ENCODE measurements at places on chromosomes 3 and 15.

DNA sequence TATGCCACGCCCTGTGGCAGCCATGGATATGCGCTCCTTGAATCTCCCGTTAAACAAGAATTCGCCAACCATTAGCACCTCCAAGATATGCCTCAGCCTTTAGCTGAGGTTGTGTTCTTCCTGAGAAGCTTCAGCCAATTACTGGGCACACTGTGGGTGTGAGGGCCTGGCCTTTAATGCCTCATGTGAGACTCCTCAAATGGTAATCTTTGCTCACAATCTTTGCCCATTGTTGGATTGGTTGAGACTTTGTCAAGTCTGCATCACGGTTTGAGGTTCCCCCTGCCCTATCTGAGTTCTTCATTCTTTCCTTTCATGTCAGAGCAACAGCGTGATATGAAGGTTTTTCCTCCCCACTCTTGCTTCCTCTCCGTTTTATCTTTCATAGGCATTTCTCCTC is 108.1 kb upstream of the CCDC54 start:
- no peak for DNase-seq

GRCh38 chr3:38268522-38268921 is 2.9 kb downstream of the SLC22A13 start:
- no peak for DNase-seq

GRCh38 chr3:141000027-141000663 is 51.0 kb upstream of the SPSB4 start:
- peak; percentile 14 for DNase-seq

GRCh38 chr3:192249516-192249915 is 477.8 kb downstream of the FGF12 start:
- no peak for DNase-seq

GRCh38 chr3:127206611-127207516 is 13.9 kb downstream of the PRR23E start:
- DNase-seq, result no peak

GRCh38 chr3:167882057-167882667 is 146.6 kb downstream of the SERPINI1 start:
- no peak for DNase-seq

- DNase-seq, result no peak
Observed at GRCh38 chr3:134237454-134238145, 13.1 kb downstream of the RYK start.

GRCh38 chr15:85141726-85142125 is 160.1 kb downstream of the PDE8A start:
- DNase-seq, result no peak

DNA sequence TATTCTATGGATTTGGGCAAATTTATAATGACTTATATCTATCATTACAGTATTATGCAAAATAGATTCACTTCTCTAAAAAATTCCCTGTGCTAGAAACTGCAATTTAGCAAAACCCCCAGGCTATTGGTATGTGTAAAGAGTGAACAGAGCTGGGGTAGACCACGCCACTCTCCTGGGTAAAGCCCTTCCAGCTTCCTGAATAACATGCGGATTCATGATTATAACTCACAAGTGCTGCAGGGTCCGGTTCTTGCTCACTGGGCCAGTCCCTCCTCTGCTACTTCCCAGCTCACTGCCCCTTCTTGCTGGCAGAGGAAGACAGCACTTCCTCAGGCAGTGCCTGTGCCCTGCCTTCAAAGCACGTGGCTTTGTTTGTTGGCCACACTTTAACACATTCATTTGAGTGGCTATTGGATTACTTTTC is 4.1 kb downstream of the CD80 start:
- DNase-seq, result no peak

- DNase-seq, result no peak
Observed at GRCh38 chr3:155778462-155778861, 27.6 kb downstream of the C3orf33 start.

DNA sequence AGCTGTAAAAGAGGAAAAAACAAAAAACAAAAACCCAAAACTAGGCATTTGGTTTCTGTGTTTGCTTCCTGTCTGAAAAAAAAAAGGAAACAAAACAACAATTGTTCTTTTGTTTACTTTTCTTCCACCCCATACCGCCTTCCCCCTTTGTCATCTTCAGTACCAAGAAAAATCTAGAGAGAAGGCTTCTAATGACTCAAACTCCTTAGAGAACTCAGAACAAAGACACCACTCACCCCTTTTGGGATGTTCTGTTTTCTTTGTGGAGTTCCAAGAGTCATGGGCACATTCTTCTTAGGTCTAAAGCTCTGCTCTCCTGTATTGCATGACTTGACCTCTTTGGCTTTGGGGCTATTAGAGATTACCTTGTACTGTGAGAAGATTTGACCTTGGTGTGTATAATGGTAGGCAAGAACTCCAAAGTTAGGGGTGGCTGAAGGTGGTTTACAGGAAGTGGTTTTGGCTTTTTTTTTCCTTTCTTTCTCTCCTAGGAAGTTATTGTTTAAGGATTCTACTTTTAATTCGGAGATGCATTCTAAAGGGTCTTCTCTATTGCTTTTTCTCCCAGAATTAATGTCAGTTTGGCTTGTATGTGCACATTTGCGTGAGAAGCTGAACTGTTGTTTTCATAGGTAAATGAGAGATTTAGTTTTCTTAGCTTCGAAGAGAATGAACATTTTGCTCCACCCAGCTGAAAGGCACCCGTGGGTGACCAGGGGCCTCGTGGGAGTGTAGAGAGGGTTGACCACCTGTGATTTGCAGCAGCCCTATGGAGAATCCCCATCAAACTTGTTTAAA is 39.5 kb upstream of the ZBTB20 start:
- no peak for DNase-seq

- DNase-seq, result peak; percentile 5
Observed at GRCh38 chr3:182241766-182242488, 530.2 kb downstream of the SOX2 start.

DNA sequence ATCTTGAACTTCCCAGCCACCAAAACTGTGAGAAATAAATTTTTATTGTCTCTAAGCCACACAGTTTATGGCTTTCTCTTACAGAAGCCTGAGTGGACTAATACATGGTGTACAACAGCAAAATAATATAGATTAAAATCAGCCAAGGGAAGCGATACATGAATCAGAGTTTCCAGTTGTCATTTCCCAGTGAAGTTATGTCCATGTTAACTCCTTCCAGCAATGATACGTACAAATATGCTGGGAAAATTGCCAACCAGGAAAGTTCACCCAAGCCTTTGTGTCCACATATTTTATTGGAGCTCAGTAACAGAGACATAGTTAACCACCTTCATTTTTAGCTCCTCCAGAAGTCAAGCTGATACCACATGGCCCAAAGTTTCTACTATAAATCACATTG is 280.9 kb upstream of the KCNMB2 start:
- peak; percentile 71 for DNase-seq

- no peak for DNase-seq
Observed at GRCh38 chr3:194082743-194083636, 53.0 kb upstream of the HES1 start.

DNA sequence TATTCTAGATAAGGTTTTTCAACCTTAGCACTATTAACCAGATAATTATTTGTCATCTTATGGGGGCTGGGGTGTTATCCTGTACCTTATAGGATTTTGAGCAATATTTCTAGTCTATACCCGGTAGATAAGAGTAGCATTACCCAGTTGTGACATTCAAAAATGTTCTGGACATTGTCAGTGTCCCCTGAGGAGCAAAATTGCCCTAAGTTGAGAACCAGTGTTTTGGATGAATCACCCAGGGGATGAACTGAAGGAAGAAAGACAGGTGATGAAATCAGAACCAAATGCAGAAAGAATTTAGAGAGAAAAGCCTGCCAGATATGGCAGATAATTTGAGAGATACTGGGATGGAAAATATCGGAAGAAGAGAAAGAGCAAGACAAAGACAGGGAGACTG is 58.2 kb downstream of the KCNH8 start:
- no peak for DNase-seq

- DNase-seq, result no peak
Observed at GRCh38 chr3:43161684-43162229, 55.9 kb upstream of the POMGNT2 start.

GRCh38 chr3:194472290-194472920 is 14.4 kb downstream of the ATP13A3 start:
- peak; percentile 61 for DNase-seq

DNA sequence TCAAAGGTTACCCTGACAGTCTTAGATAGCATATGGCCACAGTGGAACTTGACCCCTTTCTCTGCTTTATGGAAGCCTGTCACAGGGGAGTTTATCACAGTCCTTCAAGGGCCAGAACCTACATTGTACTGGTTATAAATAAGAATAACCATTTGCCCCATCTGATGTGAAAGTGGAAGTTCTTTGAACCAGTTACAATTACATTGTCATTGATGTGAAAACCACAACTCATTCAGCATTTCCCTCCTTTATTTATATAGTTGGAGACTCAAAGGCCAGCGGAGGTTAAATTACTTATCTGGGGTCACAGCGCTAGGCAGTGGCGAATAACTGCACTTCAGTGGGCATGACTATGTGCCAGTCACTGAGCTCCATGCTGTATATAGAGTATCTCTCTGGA is 60.5 kb upstream of the TBC1D5 start:
- DNase-seq, result no peak

- peak; percentile 4 for DNase-seq
Observed at GRCh38 chr3:139434764-139435307, 41.5 kb downstream of the RBP2 start.

DNA sequence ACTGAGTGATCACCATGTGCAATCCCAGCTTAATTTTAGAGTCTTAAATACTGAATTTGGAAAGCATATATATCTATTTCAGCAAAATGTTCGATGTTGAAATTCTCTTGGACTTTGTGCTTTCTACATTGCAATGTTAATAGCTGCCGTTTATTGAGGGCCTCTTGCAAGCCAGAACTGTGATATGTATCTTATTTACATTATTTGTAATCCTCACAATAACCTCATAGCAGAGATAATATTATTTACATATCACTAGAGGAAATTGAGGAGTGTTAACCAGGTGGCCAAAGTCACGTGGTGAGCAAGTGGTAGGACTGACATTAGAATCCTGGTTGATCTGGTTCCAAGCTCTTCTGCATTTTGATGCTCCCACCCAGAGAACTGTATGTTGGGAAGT is 254.1 kb downstream of the SLC9A9 start:
- DNase-seq, result no peak

DNA sequence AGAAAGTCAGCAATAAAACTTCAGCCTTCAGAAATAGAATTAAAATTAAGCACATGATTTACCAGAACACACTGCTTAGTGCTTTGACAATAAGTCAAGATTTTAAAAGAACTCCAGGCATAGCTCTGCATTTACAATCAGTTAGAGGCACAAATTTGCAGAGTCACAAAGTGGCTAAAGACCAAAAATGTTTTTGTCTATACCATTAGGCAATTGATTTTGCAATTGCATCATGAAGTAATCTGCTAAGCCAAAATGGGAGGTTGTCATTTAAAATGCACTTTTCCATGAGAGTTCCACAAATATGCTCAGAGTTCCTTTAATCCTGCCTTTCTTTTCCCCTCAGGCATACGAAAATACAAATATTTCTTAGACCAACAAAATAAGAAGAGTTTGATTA is 10.1 kb upstream of the DCP1A start:
- no peak for DNase-seq

GRCh38 chr15:93219859-93220420 is 130.9 kb upstream of the RGMA start:
- no peak for DNase-seq

DNA sequence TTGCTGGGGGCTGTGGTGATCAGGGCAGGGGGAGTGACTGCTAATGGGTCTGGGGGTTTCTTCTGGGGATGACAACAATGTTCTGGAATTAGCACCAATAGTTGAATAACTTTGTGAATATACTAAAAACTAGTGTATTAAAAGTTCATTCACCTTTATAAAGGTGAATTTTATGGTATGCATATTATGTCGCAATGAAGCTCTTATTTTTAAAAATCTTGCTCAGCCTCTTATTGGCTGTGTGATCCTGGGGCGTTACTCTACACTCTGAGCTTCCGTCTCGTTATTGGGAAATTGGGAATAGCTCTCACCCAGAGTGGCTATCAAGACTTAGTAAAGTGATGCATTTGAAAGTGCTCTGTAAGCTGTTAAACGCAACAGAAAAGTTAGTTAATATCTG is 105.3 kb downstream of the SEC22A start:
- no peak for DNase-seq

GRCh38 chr15:58344213-58345070 is 87.3 kb upstream of the LIPC start:
- DNase-seq, result no peak

- peak; percentile 29 for DNase-seq
Observed at GRCh38 chr3:194277786-194278130, 73.4 kb downstream of the CPN2 start.

DNA sequence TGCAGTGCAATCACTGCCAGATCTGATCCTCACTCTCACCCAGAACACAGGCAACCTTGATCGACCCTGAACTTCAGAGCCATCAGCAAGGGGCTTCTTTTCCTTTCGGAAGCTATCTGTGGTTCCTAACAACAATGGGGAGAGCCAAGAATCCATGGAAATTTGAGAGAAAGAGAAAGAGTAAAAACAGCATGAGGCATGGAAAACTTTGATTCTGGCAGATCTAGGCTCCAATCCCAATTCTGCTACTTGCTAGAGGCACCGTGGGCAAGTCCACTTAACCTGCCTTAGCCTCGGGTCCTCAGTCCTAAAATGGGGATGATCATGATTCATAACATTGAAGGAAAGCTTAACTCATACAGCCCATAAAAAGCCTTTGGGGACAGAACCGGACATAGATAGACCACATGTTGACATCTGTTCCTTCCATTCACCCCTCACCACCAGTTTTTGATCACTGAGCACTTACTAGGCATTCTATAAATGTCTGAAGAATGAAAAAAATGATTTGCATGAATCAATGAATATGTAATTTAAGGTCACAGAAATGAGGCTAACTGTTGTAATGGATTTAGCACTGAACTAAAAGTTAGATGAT is 605.7 kb upstream of the CFAP20DC start:
- DNase-seq, result no peak

- no peak for DNase-seq
Observed at GRCh38 chr15:99632521-99632920, 66.7 kb downstream of the MEF2A start.

DNA sequence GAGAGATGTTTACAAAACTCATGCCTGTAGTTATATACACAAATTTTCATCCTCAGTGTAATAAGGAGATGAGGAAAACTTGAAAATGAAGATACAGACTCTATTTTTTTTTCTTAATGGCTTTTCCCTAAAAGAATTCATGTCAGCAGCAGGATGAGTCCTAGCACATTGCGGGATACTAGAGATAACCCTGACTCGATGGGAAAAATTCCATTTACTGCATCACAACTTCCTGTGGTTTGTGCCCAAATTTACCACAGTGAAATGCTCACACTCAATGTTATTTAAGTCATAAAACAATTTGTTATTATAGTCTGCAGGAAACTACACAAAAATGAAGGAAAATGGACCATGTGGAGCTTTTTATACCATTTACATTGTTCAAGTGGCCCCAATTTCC is 581.9 kb upstream of the ZNF717 start:
- DNase-seq, result peak; percentile 32

DNA sequence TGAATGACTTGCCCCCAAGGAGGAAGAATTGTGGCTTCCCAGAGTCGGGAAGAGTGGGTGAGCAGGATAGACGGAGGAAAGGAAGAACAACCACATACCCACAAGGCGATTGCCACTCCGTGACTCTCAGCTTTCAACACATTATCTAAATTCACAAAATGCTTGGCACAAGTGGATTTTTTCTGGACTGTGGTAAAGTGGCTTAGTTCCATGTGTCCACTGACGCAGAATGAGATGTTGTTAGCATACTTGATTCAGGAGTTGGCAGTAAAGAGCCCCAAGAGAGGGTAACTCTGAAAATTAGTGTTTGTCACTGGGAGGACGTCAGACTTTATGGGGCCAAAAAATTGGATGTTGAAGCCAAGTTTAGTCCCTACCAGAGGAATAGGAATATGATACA is 198.8 kb upstream of the CTNNB1 start:
- no peak for DNase-seq

Measured in fibroblast of skin of left quadriceps (primary cell).